ENCODE measurements at places on chromosomes 4 and X.
A peak's percentile ranks its signal among the peaks of the same experiment; 100 is the strongest.

DNA sequence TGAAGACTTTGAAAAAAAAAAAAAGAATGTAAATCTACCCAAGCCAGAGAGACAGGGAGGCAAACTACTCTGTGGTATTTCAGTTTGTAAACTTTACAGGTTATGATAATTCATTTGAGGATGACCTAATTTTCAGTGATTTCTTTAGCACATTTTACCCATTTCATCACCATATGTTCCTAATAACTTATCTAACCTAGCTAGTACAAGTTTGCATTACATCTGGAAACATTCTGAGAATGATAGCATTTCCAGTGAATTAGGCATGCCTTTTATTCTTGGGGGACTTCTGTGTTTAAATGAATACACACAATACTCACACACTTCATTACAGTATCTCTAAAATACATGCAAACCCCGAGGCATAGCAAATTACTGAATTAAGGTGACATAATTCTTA lies 1055.5 kb downstream of the PCDH18 start:
- DNase-seq, result peak; percentile 45

DNA sequence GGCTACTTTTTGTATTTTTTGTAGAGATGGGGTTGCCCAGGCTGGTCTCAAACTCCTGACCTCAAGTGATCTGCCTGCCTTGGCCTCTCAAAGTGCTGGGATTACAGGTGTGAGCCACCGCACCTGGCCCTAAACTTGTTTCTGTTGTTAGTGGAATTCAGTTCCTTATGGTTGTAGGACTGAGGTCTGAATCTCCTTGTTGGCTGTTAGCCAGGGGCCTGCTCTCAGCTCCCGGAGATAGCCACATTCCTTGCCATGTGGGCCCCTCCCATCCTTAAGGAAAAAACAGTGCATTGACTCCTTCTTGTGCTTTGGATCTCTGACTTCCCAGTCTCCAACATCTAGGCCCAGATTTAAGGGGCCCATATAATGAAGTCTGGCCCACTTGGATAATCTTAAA lies 49.4 kb upstream of the NYX start:
- DNase-seq, result no peak

DNA sequence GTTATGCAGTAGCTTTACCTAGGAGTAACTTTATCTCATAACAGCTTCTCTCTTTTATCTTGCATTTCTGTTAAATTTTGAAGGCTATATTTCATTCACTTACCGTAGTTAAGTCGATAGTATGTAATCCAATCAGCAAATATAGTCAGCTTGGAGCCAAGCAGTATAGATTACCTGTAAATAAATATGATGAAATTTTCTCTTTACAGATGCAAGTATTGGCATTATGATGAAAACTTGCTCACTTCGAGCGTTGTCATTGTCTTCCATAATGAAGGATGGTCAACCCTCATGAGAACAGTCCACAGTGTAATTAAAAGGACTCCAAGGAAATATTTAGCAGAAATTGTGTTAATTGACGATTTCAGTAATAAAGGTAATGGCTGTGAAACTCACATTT lies 42.3 kb downstream of the HMGB2 start:
- no peak for DNase-seq

DNA sequence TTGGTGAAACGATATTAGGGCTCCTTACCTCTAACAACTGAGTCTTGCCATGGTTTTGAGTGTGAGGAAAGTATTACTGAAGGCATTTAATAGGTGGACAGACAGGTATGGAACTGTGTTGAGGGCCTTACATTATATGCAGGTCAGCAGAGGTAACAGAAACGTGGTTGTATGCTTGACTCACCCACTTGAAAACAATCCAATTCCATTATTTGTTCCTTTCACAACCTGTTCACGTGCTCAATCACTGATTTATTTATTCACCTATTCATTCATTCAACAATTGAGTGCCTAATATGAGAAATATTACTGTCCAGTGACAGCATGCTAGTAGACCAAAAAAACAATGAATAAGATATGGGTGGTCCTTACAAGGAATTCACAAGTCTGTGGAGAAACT lies 33.3 kb upstream of the PPARGC1A start:
- DNase-seq, result no peak

DNA sequence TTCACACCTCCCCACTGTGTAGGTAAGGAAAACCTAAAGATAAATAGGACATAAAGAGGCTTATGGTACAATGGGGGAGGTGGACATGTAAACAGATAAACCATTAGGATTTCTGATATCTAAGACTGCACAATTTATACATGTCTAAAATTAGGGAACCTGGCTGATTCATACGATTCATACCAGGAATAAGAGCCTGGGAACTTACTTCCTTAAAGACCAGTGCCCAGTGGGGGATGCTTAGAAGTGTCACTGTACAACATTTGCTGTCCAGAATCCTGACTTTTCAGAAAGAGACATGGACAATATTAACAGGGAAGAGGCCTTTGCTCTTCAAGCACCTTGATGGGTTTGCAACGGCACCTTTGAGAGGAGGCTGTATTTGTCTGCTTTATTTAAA lies 116.8 kb upstream of the KIT start:
- DNase-seq, result no peak

DNA sequence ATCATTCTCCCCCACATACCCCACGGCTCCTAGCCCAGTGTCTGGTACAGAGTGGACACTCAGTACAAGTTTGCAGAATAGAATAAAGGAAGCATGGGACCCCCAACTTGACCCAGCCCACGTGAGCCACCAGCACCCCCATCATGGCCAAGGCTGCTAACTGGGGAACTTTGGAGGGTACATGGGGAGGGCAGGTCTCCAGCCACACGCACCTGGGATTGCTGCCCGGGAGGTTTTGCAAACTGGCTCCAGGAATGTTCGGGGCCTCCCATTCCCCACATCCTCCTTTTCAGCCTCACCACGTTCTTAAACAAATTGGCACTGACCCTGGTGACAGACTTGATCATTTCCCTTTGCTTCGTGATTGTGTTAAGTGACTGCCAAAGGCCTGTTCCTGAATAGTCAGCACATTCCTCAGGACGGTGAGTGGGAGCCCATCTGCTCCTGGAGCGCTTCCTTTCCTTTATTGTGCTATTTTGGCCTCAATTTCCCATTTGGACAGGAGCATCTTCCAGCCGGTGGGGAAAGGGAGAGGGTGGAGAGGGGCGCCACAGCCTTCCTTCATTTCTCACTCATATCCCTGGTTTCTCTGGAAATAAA lies 18.7 kb upstream of the XPNPEP2 start:
- no peak for DNase-seq

- no peak for DNase-seq
Measured at GRCh38 chrX:7120878-7121219, 26.7 kb upstream of the STS start.

DNA sequence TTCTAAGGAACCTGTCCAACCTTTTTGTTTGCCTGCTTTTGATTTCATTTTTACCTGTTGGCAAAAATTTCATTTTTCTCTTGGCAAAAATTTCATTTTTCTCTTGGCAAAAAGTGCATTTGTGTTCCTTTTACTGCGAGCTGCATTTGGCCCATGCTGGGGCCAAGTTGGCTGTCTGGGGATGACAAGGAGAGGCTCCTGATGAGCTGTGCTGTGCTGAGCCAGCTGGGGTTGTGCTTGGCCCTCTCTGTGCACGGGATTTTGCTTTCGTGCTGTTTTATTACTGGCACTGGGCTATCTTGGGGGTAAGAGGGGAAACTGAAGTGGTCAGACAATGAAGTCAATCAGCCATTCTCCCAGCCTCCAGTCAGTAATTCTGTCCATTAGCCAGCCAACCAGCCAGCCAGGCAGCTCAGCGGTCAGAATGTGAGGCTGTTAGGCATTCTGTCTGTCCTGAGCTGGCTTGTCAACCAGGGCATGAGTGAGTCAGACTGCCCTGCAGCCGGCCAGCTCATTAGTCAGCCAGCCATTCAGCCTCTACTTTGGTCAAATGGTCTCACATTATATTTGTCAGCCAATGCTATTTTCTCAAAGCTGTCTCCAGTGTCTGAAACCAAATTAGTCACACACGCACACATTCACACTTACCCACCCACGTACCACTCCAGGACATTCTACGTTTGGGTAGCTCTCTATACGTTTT lies 56.9 kb upstream of the PRPS1 start:
- no peak for DNase-seq

- DNase-seq, result no peak
Measured at GRCh38 chr4:8263397-8263796, 6.2 kb upstream of the HTRA3 start.

DNA sequence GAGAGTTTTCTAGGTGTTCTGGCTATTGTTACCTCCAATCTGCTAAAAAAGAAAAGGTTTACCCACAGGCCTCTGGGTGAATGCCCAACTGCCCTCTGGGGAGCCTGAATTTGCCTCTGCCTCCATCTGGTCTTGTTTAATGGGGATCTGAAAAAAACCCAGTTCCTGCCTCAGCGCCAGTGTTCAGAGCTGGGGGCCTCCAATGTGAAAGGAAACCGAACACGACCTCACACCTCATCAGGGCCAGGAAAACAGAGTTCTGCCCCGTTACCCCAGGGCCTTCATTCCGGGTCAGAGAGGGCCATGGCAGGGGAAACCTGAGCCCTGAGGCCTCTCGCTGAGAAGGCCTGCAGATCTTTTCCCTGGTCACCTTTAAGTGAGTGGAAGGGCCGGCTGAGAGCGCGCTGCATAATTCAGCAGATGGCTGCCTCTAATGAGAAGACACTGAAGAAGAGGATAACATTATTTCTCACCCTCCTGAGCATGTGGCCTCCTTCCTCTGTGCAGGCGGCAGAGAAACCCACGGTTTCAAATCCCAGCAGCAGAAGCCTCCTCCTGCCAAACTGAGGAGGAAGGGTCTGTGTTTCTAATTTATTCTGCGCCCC lies 6.8 kb downstream of the SEPTIN6 start:
- no peak for DNase-seq

DNA sequence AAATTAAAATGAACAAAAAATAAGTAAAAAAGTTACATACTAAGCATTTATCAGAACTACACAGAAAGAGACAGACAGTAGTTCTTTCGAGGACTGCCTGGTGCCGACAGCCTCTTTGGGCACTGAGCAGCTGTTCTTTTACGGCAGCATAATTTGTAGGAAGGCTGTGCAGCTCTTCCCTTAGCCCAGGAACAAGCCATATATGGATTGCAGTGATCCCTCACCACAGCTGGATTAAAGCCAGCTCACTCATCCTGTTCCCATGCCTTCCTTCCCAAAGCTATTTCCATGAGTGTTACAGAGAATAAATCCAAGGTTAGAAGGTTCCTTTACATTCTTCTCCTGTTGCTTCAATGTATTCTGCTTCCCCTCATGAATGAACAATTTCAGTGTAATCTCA lies 71.7 kb downstream of the DDX60L start:
- DNase-seq, result peak; percentile 37

- no peak for DNase-seq
Measured at GRCh38 chr4:22071749-22072148, 123.2 kb upstream of the KCNIP4 start.

- DNase-seq, result no peak
Measured at GRCh38 chr4:8276358-8277240, 7.0 kb downstream of the HTRA3 start.

GRCh38 chrX:37926700-37927099 lies 79.3 kb upstream of the DYNLT3 start:
- no peak for DNase-seq

- no peak for DNase-seq
Measured at GRCh38 chr4:175910700-175911099, 98.6 kb upstream of the GPM6A start.

- DNase-seq, result no peak
Measured at GRCh38 chrX:154486052-154486395, 391 bp downstream of the UBL4A start.

GRCh38 chrX:70257423-70258288 lies 2.3 kb downstream of the P2RY4 start:
- DNase-seq, result no peak

DNA sequence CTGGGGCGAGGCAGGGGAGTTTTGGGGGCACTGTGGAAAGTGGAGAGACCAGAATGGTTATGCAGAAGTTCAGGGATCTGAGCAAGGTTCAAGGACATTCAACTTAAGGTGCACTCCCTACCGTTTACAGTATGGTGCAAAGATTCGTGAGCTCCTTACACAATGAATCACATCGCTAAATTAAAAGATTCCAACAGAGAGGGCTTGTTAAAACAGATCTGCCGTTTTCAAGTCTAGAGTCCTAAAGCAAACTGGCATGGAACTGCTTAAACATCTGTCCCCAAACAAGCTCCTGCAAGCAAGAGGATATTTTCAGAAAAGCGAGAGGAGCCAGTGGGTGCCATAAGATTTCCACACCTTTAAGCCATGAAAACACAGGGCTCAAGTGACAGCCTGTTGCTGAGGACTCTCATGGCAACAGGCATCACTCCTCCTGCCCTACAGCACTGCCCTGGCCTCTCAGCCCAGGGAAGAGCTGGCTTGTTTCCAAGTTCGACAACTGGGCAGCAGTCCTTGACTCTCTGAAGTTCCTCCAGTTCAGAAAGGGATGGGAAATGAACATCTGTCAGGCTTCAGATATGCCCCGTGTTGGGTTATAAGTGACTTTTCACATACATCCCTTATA lies 10.0 kb downstream of the FAM184B start:
- DNase-seq, result no peak

DNA sequence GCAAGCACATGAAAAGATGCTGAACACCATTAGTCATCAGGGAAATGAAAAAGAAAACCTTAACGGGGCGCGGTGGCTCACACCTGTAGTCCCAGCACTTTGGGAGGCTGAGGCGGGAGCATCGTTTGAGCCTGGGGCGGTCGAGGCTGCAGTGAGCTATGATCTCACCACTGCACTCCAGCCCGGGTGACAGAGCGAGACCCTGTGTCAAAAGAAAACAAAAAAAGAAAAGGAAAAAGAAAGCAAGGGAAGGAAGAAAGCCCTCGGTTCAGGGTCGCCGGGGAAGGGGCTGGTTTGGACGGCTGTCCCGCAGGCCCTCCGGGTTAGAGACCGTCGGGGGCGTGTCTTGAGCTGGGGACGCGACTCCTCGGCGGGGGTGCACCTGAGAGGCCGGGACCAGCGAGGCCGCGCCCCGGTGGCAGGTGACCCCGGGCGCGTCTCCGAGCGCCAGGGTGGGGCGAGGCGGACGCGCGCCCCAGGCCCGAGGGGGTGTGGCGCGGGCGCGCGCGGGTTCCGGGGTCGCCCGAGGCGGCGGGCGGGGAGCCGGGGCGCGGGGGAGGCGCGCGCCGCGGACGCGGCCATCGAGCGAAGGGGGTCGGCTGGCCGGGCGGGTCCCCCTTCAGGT lies 478 bp upstream of the PLXNA3 start:
- DNase-seq, result no peak

DNA sequence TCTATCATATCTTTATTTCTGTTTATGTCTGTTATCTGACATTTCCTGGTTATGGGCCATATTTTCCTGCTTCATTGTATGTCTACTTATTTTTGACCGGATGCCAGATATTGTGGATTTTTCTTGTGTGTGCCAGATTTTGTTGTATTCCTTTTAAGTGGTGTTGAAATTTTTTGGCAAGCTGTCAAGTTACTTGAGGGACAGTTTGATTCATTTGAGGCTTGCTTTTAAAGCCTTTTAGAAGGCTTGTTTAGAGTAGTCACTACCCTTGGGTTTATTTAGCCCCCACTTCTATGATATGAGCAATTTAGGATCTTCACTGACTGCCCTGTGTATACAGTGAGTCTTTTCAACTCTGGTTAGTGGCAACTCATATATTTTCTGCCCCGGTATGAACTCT lies 29.2 kb upstream of the NPY2R start:
- DNase-seq, result no peak

Data from SK-N-MC (cell line).